Activated T-helper 17 cell treated with anti-CD3 and anti-CD28 coated beads, Interleukin-2, amount 50 U/mL, for 72 hours (primary cell): ENCODE measurements at places on chromosomes 12 and 14. TPM values are rescaled to one million over a fixed set of nuclear protein-coding genes. Genes with fewer than 3 reads are reported as not detected.

The NR4A1 gene
- total RNA-seq: 47.6 TPM

The CCDC77 gene
- total RNA-seq: 22.8 TPM

The PLA2G1B gene
- total RNA-seq: not detected

The KLRB1 gene
- 6.8 TPM for total RNA-seq

The PTHLH gene
- total RNA-seq: not detected

The LALBA gene
- total RNA-seq: not detected
